Activated CD8-positive, alpha-beta memory T cell treated with anti-CD3 and anti-CD28 coated beads for 4 hours (primary cell): ENCODE measurements at places on chromosomes 7 and 10.

DNA sequence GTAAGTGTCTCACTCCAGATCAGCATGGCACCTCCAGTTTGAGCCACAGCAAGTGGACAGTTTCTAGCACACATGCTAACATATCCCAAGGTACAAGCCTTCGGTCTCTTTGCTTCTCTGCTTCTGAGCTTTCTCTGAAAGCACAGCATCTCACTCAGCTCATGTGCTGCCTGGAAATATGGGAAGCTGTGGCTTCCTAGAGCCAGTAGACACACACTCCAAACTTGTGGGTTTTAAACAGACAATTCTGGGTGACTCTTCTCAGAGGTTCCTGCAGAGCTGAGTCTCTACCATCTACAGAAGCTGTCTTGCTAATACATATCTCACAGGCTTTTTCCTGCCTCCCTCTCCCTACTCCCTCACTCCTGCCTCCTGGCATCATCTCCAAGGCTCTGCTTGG lies 23.9 kb upstream of the TMEM273 start:
- DNase-seq, result no peak

- no peak for DNase-seq
Observed at GRCh38 chr7:141045126-141045841, 28.6 kb upstream of the TMEM178B start.

- no peak for DNase-seq
Observed at GRCh38 chr7:29360633-29361625, 166.4 kb downstream of the CHN2 start.

DNA sequence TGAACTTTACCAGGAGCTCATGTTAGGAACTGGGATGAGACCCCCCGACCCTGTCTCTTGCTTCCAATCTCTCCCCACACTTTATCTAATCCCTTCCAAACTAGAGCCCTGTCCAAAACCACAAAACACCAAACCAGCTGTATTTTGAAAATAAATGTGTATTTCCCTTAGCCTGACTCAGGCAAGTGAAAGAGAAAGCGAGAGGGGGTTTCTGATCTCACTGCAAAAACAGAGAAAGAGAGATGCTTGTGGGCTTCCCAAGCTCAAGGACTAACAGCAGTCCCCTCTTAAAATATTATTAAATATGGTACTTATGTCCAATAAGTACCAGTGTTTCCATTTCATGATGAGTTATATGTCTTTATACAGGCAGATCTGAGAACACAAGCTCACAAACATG lies 122.0 kb downstream of the AGMO start:
- no peak for DNase-seq

GRCh38 chr10:133159950-133160825 lies at the start of gene KNDC1:
TSS of gene KNDC1 (plus strand) at chr10:133160219. CDS start at chr10:133160468, 249 bp downstream.
- DNase-seq, result no peak

GRCh38 chr7:107446531-107446930 lies 23.3 kb upstream of the GPR22 start:
- no peak for DNase-seq

DNA sequence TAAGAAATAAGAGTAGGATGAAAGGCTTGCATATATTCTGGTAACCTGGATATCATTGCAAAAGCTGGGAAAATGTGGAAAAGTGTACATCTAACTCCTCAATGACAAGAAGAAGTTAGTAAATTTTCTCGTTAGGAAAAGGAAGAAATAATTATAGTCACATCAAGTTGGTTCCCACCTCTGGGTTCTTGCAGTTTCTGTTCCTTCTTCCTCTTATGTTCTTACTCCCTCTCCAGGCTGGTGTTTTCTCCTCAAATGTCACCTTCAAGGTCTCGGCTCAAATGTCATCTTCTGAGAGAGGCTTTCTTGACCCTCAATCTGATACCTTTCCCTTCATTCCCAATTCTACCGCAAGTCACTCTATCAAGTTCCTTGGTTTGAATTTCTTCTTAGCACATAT lies 64.4 kb downstream of the ENTPD1 start:
- no peak for DNase-seq

- DNase-seq, result no peak
Observed at GRCh38 chr10:58839771-58840170, 327.1 kb downstream of the BICC1 start.

DNA sequence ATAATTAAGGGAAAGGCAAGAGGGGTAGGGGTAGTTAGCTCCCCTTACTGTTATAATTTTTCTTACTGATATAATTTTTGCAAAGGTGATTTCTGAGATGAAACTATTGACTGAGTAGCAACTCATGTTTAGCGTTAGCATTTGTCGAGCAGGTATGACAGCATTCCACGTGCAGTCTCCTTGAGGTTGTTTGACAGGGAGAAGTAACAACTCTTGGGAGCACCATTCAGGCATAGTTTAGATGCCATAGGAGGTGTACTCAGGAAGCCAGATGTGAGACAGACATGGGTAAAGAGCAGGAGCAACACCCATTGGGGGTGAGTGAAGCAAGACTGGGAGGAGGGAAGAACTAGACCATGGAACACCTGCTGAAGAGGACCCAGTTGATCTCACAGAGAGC lies 96.6 kb upstream of the KLF6 start:
- no peak for DNase-seq

DNA sequence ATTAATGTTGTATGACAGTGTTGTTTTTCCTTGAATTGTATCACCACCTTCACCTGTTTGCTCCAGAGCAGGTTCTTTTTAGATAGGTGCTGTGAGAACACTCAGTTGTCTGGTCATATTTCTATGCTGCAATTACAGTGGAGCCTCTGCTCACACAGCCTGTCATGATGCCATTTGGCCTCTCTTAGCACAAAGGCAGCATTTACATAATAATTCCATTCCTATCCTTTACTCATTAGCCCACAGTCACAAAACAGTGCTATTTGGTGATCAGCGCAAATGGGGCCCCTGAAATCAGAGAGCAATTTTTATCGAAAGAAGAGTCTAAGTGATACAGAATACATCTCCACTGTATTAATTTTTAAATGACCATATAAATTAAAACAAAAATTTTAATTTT lies 13.8 kb upstream of the DGKI start:
- DNase-seq, result no peak

DNA sequence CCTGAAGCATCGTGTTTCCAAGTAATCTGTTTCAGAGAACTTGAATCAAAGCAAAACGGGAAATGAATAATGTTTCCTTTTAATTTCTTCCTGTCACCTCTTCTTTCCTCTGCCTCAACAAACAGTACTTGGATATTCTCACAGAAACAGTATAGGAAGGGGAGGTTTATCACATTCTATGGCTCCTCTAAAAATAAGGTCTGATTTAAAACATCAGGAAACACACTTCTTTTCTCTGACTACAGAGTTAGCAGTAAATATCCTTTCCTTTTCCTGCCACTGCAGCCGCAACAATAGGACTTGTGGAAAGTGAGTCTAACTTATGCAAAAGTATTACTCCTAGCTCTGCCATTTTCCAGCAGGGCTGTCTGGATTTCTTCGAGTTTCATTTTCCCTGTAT lies 62.3 kb downstream of the CH25H start:
- no peak for DNase-seq

- no peak for DNase-seq
Observed at GRCh38 chr10:118246332-118247295, 95.5 kb downstream of the FAM204A start.

GRCh38 chr7:20554072-20554471 lies 61.4 kb upstream of the ABCB5 start:
- DNase-seq, result no peak

DNA sequence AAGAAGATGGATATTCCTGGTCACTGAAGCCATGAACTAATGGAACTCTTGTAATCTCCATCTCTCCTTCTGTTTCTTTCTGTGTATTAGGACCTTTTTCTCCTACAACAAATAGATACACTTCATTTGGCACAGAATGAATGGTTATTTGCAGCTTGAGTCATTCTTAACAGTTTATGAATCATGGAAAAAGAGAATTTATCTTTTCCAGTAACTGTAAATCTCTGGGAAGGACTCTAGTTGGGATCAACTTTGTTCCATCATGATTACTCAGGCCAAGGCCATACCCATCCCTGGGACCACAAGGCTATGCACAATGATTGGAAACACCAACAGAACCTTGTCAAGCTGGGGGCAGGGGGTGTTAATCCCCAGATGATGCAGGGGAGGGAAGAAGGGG lies 36.1 kb upstream of the MDFIC start:
- DNase-seq, result no peak
